Stimulated activated CD8-positive, alpha-beta memory T cell treated with anti-CD3 and anti-CD28 coated beads, Interleukin-7, amount 100 ng/mL, for 1 hour (primary cell): ENCODE measurements at places on chromosomes 2 and 18.

GRCh38 chr2:39227628-39228412, 15.9 kb downstream of the CDKL4 start:
- peak; percentile 71 for DNase-seq

GRCh38 chr2:225140723-225141122, 98.5 kb upstream of the DOCK10 start:
- DNase-seq = no peak

DNA sequence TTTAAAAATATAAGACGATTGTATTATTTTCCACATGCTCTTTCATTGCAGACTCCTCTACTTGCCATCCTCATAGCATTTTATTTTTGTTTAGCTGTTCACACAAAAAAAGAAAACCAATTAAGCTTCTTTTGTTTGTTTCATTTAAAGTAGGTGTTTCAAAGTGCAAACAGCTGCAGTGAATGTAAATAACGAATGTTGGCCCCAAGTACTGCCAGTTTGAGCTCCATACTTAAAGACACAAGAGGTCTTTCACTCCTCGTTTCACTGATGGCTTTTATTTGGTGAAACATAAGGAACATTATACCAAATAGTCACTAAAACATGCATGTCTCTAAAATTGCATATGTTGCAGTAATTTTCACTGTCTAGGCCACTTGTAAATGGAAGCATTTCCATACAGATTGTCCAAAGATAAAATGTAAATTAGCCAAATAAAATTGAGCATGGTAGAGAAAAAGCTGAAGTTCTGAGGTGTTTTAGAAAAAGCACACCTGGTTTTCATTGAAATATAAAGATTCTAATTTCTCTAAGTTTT, 253.4 kb downstream of the TMX3 start:
- no peak for DNase-seq

DNA sequence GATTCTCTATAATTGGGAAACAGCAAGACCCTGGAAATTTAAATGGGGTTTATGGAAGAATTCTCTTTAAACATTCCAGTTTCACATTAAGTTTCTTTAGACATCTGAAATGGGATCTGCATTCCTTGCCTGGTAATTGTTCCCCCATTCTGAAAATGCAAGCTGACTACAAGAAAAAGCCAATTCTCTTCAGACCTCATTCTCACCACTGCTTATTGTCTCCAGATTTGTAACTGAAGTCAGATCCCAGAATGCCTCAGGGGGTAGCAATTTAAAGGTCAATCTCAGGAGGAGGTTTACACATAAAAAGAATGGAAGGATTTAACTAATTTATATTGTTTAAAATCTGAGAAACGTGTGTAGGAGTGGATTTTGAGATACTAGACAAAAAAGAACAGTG, 41.2 kb downstream of the COL3A1 start:
- no peak for DNase-seq

DNA sequence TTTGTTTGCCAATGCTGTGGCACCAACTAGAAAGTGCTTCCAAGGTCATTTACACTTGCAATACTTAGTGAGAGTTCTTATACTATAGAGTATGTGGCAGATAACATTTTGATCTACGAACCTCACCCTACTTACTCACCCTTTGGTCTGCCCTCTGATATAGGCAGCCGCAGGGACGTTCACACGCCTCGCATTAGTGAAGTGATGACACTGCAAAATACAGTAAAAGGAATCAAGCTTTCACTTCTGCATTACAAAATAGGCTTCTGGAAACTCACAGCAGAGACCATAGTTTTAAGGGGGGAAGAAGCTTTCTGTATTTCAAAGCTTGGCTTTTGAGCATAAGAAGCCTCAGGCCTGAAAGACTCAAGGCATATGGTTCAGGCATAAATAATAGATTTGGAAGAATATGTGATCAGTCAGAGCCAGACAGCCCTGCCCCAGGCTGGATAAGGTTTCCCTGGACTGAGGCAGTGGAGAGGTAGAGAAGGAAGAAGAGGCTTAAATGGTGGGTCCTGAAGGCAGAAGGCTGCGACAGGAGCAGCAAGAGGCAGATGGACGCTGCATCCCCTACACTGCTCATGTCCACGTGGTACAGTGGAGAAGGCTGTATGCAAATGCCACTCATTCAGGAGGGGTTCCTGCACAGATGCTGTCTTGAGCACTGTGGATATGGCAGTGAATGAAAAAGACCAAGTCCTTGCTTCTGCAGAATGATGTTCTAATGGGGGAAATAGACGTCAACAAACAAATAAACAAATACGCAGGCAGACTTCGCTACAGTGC, 63.1 kb downstream of the FECH start:
- no peak for DNase-seq

DNA sequence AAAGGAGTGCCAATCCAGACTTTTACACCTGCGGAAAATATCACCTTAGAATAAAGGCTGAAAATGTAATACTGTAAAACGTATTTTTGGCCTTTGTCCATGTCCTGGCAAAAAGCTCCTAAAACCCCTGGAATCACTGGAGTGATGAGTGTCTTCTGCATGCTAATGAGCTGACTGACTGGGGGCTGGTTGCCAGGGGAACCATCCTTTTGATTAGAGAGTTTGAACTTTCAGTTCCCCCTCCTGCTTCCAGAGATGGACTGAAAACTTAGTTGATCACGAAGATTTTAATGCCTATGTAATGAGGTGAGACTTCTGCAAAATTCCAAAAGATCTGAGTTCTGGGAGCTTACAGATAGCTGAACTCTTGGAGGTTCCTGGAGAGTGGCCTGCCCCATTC, 20.5 kb downstream of the PUM2 start:
- no peak for DNase-seq

DNA sequence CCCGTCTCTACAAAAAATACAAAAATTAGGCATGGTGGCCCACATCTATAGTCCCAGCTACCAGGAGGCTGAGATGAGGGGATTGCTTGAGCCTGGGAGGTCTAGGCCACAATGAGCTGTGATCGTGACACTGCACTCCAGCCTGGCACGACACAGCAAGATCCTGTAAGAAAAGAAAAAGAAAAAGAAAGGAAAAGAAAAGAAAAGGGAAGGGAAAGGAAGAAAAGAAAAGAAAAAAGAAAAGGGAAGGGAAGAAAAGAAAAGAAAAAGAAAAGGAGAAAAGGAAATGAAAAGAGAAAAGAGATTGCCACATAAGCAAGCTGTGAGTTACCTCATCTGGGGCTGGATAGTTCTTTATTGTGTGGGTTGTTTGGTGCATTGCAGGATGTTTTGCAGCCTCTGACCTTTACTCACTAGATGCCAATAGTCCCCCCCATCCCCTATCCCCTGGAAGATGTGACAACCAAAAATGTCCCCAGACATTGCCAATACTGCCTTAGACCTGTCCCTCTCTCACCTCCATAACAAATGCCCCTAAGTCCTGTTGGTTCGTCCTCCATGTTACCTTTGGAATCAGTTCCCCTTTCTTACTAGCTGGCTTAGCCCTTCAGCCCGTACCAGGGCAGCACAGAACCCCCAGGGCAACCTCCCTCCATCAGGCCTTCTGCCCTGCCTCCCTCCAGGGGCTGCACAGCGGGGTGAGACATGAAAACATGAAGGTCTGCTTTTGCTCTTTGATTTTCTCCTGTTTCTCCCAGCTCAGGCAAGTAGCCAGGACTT, 8.9 kb downstream of the ASPRV1 start:
- no peak for DNase-seq
